ENCODE measurements at places on chromosomes 13 and 19. TPM values are rescaled to one million over a fixed set of nuclear protein-coding genes. Genes with fewer than 3 reads are reported as not detected.

RFPL4A gene
- polyA plus RNA-seq: not detected

LILRB2 gene
- polyA plus RNA-seq: 0.41 TPM

PPFIA3 gene
- 2.6 TPM for polyA plus RNA-seq

MAMSTR gene
- 10.5 TPM for polyA plus RNA-seq

- DNase-seq: no peak
These were observed 927 bp downstream of the LPAR6 start for GRCh38 chr13:48411841-48412531.

GAPDHS gene
- polyA plus RNA-seq: not detected

RNF113B gene
- not detected for polyA plus RNA-seq

SBNO2 gene
- polyA plus RNA-seq: 47.2 TPM

PRX gene
- polyA plus RNA-seq: 1.9 TPM

GRCh38 chr19:5017235-5017634 lies 48.3 kb downstream of the KDM4B start:
- no peak for DNase-seq

C13orf42 gene
- polyA plus RNA-seq: not detected

GRIK5 gene
- polyA plus RNA-seq: 0.45 TPM

HIF3A gene
- polyA plus RNA-seq: 5.3 TPM

DNA sequence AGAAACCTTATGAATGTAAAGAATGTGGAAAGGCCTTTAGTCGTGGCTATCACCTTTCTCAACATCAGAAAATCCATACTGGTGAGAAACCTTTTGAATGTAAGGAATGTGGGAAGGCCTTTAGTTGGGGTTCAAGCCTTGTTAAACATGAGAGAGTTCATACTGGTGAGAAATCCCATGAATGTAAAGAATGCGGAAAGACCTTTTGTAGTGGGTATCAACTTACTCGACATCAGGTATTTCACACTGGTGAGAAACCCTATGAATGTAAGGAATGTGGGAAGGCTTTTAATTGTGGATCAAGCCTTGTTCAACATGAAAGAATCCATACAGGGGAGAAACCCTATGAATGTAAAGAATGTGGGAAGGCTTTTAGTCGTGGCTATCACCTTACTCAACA lies 20.8 kb downstream of the ZNF283 start:
- DNase-seq: no peak

GFY gene
- not detected for polyA plus RNA-seq

DNA sequence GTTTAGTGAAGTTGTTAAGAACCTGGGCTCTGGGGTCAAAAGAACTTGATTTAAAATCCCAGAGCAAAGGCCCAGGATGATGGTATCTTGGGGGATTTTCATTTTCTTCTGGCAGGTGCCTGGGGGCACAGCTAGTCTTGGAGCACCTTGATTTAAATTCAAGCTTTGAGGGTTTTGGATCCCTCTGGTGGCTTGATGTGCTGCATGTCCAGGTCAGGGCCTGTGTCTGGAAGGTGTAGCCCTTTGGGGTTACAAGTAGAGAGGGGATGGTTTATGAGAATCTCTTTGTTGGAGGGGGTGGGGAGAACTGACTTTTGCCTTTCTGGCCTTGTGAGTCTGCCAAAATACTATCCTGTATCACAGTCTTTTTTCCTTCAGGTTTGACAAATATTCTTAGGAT lies 55.8 kb downstream of the AKAP11 start:
- no peak for DNase-seq

DNA sequence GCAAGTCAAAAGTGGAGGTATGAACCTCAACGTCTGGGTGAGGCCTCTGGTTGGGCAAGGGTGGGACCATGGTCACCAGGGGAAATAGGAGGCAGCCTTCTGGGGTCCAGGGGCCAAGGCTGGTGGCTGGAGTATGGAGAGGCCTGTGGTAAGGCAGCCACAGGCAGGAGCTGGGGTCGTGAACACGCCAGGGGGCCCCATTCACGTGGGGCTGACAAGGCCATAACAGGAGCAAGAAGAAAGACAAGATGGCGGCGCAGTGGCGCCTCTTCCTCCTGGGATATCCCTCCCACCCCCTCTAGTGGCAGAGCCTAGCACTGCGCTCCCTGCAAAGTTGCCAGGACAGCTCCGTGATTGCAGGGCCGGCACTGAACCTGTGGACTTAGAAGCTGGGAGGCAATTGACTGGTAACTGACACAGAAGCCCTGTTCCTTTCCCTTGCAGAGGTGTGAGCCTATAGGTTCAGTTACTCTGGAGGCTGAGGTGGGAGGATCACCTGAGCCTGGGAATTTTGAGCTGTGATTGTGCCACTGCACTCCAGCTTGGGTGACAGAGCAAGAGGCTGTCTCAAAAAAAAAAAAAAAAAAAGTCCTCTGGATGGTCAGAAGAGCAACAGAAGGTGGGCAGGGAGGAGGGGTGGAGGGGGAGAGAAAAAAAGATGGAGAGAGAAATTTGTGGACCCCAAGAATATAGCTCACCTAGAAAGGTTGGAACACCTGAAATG lies 19.7 kb upstream of the EDDM13 start:
- peak; percentile 56 for DNase-seq

DNA sequence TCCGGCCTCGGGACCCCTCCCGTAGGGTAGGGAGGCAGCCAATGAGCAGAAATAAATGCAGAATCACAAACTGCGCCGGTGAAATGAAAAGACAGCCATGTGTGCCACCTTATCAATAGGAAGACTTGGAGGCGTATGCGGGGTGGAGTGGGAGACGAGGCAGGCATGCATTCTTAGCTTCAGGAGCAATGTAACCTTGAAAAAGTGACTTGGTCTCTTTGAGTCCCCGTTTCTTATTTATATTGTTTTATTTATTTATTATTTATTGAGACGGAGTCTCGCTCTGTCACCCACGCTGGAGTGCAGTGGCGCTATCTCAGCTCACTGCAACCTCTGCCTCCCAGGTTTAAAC lies 16.0 kb downstream of the SSC5D start:
- no peak for DNase-seq

DNA sequence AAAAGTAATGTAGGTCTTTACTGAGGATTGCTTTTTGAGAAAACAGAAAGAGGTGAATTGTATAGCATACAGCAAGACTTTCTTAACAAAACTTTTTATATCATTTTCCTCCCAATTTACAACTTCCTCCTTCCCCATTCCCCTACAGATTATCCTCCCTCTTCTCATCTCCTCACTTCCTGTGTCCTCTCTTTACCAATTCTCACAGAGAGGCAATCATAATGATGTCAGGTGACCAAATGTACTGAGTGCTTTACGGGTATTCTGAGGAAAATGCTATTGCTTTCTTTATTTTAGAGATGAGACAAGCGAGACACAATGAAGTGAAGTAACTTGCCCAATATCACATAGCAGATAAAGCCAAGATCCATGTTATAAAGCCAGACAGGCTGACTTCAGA lies 1.7 kb upstream of the MTMR6 start:
- DNase-seq: no peak

PGLYRP1 gene
- polyA plus RNA-seq: 0.08 TPM

DNA sequence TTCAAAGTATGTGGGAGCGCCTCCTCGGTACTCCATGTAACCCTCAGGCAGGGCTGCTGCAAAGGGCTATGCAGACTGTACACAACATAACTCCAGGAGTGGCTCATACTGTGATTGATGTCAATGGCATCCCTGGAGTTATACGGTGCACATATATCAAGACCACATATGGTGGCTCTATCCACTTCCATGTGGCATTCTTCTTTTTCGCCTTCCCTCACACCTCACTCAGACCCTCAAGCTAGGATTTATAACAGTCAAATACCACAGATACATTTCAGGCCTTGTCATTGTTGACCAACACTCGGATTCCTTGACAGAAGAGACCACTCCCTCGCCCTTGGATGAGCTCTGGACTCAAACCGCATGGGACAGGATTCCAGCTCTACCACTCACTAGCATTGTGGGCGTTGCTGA lies 11.3 kb upstream of the UBL3 start:
- no peak for DNase-seq

- no peak for DNase-seq
These were observed 8.1 kb downstream of the CHST8 start for GRCh38 chr19:33629826-33630375.

DNA sequence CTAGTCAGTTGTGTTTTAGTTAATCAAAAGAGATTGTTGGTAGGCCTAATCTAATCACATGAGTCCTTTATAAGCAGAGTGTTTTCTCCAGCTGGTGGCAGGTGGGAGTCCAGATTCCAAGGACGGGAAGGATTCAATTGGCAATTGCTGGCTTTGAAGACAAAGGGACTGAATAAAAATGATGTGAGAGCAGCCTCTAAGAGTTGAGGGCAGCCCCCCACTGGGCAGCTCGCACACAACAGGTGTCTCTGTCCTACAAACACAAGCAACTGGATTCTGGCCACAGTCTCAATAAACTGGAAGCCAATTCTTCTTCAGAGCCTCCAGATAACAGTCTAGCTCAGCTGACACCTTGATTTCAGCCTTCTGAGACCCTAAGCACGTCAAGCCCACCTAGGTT lies 915.2 kb downstream of the PCDH9 start:
- no peak for DNase-seq

DNA sequence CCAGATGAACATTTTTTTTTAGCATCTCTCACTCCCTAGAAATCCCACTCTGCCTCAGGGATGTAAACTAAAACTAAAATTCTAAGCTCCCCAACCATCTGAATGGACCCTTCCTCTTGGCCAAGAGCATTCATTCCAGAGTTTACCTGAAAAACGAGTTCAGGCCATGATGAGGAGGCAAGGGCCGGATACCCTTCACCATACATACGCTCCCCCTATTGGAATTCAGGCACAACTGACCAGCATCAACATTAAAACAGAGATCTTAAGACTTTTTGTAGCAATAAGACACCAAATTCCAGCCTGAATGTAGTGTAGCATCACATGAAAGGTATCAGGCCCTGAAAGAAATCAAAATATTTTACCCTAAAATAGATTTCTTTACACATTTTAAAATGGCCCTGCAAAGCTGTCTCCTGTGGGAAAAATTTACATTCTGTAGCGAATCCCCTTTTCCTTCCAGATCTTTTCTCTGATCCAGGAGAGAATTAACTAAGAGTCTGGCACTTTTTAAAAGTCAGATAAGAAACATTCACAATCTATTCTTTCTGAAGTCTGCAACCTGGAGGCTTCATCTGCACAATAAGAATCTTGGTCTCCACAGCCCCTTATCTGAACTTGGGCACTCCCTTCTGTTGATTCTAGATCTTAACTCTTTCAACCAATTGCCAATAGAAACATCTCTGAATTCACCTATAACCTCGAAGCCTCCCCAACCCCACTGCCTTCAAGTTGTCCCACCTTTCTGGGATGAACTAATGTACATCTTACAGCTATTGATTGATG lies 888.5 kb downstream of the UQCRFS1 start:
- DNase-seq: no peak

DNA sequence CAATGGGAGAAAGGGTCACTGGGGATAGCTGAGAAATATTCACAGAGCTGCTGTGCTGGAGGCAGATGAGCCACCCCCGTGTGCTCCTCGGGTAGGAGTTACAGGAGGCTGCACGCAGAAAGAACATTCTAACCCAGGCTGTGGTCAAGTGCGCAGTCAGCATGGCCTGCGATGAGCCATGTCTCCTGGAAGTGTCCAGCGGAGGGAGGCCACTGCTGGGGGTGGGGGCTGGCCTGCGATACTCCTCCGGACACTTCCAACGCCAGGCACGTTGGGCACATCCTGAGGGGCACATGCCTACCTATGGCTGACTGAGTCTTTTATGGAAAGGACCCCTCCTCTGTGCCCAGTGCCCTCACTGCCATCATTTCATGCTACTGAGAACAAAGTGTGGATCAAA lies 55.9 kb downstream of the RAB20 start:
- DNase-seq: no peak

MAP2K7 gene
- 43.9 TPM for polyA plus RNA-seq

DNA sequence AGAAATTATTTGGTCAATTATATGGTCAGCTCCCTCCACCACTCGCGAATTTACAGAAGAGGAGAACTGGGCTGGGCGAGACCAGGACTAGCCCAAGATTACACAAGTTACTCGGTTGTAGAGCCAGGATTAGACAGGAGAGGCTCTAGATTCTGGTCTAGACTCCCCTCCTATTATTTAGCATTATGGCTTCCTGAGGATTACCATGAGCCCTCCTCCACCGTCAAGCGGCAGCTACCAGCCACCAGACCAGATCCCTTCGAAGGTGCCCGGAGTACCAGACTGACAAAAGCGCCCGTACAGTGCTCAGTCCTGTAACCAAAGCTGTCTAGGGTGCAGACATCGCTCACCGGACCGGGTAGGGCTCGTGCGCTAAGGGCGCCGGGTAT lies 497 bp upstream of the MLNR start:
- no peak for DNase-seq

ZNF738 gene
- polyA plus RNA-seq: 0.48 TPM

MYH14 gene
- 55.4 TPM for polyA plus RNA-seq

All from psoas muscle (tissue), 8 donors.